LHCN-M2 (cell line): ENCODE measurements at places on chromosomes 2 and 18. TPM values are rescaled to one million over a fixed set of nuclear protein-coding genes. Genes with fewer than 3 reads are reported as not detected.

DNA sequence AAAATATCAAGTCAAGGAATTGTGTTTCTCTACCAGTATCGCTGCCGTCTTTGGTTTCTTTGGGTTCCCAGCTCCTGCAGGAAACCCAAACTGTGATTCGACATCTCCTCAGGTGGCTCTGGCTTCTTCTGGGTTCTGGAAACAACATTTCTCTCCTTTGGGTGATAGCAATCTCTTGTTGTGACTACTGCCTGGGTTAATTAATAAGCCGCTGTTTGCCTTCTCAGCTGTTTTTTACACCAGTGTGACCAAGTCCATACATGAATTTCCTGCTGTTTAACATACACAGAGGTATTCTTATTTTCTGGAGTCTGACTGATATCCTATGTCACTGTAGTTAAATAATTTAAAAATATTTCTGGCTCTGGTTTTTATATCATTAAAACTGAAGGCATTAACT, 112.5 kb upstream of the DCC start:
- no peak for DNase-seq

DNA sequence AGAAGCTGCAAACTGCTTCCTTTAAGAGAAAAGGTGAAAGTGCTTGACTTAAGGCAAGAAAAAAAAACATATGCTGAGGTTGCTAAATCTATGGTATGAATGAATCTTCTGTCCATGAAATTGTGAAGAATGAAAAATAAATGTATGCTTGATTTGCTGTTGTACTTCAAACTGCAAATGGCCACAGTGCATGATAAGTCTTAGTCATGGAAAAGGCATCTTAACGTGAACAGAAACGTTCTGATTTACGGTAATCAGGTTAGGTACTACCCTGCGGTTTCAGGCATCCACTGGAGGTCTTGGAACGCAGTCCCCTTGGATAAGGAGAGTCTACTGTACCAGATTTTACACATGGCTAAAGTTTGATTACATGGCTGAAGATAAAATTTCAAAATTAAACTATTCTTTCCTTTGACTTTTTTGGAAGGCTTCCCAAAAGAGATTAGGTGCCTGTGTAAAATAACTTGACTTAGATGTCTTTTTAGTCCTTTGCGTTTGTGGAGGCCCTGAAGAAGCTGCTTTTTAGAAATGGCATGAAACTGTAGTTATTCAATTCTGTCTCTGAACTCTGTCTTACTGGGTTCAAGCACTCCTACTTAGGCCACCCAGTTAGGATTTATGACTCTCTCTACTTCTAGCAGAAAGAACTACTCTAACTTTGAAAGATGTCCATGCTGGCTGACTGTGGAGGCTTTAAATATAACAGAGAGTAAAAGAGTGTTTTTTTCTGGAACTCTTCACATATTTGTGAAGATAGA, 35.9 kb upstream of the SCN9A start:
- DNase-seq, result peak; percentile 31

DNA sequence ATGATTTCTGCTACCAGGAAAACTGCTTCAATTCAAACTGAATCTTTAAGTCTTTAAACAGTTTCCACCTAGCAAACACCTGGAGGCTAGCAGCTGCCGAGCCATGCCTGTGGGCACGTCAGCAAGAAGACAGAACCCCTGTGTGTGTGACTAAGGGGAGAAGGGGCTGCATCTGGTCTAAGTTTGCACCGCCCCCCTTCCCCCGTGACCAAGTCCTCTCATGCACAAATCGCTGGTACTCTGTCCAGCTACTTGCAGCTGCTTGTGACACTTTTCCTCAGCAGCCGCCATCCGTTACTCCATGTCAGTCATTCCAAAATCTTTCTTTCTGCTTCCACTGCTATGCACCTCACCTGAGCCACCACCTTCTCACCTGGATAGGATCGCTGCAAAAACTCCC, 355.0 kb downstream of the SS18 start:
- DNase-seq, result no peak

- DNase-seq, result peak; percentile 52
Measured at GRCh38 chr2:158297606-158298005, 158.9 kb downstream of the CCDC148 start.

GTF2A1L gene
- 0.19 and 0.23 TPM in 2 replicates for total RNA-seq
